SK-N-DZ (cell line): ENCODE measurements at places on chromosomes 4 and X.

GRCh38 chr4:168622600-168622999 lies 125.7 kb downstream of the PALLD start:
- DNase-seq: no peak

GRCh38 chr4:153261914-153262313 lies 57.7 kb downstream of the TRIM2 start:
- DNase-seq: no peak

GRCh38 chrX:42824541-42824940 lies 46.6 kb upstream of the PPP1R2C start:
- no peak for DNase-seq

- no peak for DNase-seq
Measured at GRCh38 chr4:142844782-142845181, 1.3 kb downstream of the INPP4B start.

- DNase-seq: no peak
Measured at GRCh38 chr4:13452927-13453579, 31.1 kb downstream of the RAB28 start.

GRCh38 chrX:97685753-97686152 lies 802.0 kb downstream of the RPA4 start:
- DNase-seq: peak; percentile 29

GRCh38 chrX:49187028-49187394 lies 838 bp upstream of the PRICKLE3 start:
- DNase-seq: no peak

DNA sequence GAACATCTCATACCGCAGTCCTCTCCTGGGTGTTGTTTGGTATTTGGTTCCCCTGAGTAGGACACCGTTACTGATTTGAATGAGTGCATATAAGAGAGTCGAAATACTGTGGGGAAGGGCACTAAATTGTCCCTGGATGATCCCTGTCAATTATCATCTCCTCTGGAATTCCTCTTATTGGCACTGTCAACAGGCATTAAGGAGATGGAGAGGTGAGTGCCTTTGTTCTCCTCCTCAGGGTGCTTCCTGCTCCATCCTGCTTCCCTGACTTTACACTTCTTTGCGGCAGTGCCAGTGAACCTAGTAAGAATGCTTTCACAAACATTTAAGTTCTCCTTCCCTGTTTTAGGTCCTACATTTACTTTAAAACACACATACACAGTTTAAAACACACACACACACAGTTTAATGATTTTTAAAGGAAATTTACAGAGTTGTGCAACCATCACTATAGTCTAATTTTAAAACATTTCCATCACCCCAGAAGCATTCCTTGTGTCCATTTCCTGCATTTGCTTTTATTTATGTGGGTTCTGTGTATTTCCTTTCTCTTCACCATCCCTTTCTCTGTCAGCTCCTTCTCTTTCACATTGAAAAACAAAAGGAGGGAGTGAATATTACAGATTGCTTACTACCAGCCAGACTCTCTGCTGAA lies 20.9 kb upstream of the ZRSR2 start:
- no peak for DNase-seq

- no peak for DNase-seq
Measured at GRCh38 chrX:65241059-65241721, 264.9 kb upstream of the ZC4H2 start.

DNA sequence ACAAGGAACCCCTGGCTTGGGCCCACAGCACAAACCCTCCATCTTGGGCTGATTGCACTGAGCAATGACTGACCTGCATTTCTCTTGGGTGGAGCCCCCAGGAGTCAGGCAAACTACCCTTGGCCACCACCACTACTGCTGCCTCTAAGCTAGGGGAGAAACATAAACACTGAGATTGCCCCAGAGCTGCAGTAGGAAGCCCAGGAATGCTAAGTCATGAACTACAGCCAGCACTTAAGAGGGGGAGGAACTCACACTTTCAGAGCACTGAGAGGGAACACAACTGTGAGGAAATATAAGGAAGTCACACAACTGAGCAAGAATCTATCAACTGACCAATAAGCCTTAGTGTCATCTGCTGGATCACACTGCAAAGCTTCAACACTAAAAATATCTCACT lies 111.6 kb upstream of the PPP3CA start:
- no peak for DNase-seq

DNA sequence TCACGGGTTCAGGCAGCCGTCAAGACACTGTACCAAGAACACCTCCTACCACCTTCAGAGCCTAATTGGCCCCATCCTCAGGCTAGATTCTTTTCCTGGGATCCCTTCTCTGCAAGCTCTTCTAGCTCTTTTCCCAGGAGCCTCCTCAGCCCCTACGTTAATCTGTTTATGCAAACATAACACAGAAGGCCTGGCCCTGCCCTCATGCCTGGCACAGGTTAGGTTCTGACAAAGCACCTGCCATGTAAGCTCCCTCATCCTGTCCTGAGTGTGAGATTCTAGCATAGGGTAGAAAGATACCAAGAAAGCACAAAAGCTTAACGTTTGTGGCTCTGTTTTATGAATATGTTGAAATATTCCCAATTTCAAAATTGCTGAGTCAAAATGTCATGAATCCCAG lies 93.6 kb downstream of the IRF2 start:
- no peak for DNase-seq

DNA sequence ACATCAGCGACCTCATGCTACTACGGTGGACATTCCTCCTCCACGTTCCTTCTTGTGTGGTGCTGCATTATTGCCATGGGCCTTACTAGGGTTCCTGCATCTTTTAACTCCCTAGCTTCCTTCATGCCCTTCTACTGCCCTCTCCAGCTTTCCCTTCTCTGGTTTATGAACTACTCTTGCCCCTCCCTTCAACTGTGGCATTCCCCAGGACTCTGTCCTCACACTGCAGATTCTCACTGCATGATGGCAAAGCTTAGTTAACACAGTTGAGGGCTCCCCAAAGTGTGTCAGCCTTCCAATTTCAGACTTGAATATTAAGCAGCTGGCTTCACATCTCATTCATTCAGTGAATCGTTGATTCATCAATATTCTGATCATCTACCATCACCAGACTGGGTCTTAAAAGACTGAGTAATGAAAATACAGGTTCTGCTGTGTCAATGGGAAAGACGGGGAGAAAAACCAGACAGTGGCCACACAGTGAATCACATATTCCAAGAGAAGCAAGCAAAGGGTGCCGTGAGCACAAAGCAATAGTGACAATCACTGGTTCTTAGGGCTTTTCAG lies 53.0 kb downstream of the ZFX start:
- no peak for DNase-seq

DNA sequence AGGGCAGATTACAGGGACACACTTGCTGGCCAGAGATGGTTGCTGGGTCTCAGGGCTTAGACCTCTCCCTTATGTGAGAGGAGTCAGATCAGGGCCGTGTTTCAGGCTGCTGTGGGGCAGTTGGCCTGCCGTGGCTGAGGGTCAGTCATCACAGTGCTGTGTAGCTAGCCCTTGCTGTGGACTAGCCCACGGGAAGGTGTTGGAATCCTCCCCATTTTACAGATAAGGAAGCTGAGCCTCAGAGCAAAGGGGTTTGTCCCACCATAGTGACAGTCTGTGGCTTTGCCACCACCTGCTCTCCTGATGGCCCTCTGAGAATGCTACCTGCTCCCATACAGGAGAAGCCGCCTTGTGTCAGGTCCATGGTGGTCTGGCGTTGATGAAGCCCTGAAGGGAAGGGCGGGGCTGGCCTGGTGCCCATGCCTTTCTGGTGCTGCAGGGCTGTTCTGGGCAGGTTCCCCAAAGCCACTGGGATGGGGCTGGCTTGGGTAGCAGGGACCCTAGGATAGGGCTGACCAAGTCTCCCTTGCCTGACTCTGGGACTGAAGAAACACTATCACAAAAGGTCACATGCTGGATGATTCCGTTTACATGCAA lies 2.4 kb upstream of the FAM53A start:
- no peak for DNase-seq

DNA sequence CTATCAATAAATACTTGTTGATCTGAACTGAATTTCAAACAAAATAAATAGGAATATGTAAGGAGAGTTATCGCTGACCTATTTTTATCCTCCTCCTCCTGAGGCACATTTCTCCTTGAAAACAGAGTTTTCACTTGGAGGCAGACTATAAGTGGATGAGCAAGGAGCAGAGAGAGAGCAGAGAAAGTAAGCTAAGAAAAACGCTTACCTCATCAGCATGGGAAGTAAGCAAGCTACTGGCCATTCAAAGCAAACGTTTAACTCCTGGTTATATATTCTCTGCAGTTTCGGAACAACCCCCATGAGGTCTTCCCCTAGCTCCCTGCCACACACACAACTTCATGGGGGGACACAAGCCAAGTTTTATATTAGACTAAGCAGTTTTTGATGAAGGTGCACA lies 13.2 kb downstream of the ZDHHC9 start:
- no peak for DNase-seq

DNA sequence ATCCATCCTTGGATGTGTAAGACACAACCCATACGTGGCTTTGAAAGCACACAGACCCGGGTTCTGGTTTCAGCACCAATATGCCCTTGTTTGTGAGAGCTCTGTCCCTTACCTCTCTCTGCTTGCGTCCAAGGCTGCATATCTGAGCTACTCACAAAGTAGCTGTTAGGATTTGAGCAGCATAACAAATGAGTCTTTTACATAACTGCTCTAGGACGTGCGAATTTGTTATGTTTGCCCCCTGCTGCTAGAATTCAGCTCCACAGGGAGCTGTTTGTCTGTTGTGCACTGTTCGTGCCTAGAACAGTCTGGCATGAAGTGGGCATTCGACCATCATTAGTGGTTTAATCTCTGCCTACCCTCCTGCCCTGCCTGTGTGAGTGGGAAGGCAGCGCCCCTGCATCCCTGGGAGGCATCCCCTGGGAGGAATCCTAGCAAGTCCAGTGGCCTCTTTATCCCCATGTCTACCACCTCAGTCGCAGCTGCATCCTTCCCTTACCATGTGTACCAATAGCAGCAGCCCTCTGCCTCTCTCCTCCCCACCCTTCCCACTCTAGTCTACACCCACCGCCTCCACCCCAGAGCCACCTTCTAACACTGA lies 42.1 kb downstream of the SLC2A9 start:
- DNase-seq: no peak

DNA sequence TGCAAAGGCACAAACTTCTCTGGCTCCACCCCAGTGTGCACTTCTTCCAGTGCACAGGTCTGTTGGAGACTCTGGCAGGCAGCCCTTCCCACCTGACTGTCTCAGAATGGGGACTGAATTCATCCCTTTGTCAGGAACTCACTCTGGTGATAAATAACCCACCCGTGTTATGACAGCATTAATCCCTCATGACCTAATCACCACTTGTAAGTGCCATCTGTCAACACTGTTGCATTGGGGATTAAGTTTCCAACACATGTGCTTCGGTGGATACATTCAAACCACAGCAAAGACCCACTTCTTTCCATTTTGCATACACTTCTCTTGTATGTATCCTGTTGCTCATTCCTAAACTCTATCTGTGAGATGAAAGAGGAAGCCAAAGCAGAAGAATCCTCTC lies 1002.9 kb upstream of the IGFBP7 start:
- no peak for DNase-seq

GRCh38 chr4:154658680-154659405 lies 46.4 kb upstream of the FGG start:
- no peak for DNase-seq

DNA sequence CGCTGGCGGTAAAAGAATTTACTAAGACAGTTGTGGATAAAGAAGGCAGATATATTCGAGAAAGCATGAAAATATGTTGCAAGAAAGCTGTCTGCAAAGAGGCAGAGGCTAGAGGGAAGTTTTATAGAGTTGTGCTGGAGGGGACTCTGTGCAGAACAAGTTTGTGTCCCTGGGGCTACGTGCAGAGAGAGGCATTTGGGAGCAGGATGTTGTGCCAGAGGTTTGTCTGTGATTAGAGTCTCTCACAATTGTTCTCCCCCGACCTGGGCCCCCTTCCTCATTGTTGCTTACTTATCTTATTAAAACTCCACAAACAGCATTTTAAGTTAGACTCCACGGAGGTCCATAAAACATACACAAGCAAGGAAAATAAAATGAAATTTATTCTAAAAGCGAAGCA lies 831.3 kb downstream of the NLGN4X start:
- DNase-seq: no peak

DNA sequence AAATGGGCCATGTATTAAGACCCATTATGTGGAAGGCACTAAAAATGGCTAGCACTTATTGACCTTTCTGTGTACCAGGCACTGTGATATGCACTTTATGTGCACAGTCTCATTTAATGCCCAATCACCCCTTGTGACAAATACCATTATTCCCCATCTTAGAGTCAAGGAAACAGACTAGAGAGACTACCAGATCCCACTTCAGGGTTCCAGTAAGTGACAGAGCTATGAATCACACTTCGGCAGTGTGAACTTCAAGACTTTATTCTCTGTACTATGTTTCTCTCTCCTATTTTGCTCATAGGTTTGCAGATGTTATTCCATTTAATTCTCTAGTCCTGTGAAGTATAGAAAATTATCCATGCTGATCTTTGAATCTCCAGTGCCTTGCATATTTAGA lies 107.0 kb downstream of the NFKB1 start:
- DNase-seq: no peak

- peak; percentile 34 for DNase-seq
Measured at GRCh38 chr4:100880011-100880410, 362.2 kb upstream of the EMCN start.

- DNase-seq: no peak
Measured at GRCh38 chr4:14916554-14917297, 85.6 kb upstream of the CPEB2 start.

DNA sequence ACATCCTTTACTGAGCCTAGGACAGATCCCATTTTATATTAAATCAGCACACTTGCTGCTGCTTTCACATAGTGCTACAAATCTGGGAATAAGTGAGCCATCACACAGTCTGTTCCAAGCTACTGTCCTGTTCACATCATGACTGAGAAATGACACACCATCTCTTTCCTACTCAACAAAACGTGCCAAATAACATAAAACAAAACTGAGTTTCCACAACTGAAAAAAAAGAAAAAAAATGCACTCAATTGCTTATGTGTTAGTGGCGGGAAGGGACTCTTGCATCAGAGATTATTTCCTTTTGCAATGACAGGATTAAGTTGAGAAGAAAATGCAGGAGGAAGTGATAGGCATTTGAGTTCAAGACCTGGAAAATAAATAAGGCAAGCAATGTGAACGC lies 109.0 kb downstream of the SHROOM4 start:
- no peak for DNase-seq

DNA sequence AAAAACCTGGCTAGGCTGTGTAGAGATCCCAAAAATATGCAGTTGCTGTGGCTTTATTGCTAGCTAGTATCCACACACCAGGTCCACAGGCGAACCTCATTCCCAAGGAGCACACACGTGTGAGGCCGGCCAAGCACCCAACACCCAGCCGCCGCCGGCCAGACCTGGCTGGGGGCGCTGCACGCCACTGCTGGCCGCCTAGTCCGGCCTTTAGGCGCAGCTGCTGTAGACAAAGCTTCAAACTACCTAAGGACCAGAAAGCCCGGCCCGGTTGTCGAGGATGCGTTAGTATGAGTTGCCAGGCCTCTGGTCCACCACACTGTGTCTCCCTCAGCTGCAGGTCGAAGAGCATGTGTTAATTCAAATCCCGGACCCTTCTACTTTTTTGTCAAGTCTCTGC lies 3.1 kb downstream of the POU3F4 start:
- no peak for DNase-seq

GRCh38 chr4:126435491-126435890 lies 1120.7 kb downstream of the FAT4 start:
- no peak for DNase-seq
